ENCODE measurements at places on chromosomes 1 and 21.

DNA sequence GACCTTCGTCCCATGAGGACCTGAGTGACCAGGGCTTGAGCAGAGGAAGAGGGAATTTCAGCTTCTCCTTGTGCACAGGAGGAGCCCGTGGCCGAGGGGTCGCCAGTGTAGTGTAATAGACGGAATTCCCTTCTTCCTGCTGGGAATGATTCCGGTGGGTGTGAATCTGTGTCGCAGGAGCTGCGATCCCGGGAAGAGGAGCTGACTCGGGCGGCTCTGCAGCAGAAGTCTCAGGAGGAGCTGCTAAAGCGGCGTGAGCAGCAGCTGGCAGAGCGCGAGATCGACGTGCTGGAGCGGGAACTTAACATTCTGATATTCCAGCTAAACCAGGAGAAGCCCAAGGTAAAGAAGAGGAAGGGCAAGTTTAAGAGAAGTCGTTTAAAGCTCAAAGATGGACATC is 34.4 kb downstream of the MAP3K21 start:
- DNase-seq: no peak

DNA sequence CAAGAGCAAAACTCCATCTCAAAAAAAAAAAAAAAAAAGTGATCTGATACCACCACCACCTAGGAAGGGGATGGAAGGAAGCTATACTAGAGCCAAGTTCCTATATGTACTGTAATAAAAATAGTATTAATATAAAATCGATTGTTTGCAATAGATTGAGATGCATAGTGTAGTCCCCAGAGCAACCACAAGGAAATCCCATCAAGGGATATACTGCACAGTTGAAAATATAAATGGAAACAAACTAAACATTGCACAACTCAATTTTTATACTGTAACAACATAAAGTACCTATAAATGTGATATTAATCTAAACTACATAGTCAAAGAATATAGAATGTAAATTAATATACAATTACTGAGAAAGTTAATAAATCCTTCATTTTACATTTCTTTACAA is 20.9 kb upstream of the PSMG1 start:
- DNase-seq: no peak

DNA sequence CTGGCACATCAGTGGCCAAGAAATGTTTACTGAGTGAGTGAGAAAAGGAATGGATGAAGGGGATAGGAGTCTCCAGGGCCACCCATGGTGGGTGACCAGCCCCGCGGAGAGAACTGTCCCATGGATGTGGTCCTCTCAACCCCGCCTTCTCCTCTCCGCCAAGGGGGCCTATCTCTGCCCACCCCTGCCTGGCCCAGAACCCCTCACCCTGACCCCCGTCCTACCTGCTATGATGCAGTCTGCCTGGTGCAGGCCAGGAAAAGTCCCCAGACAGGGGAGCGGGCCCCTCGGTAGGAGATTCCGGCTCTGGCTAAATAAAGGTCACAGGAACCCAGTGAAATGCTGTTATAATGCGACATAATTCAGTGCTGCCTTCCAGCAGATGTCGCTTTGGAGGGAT is 107.6 kb downstream of the PTPRU start:
- DNase-seq: no peak

DNA sequence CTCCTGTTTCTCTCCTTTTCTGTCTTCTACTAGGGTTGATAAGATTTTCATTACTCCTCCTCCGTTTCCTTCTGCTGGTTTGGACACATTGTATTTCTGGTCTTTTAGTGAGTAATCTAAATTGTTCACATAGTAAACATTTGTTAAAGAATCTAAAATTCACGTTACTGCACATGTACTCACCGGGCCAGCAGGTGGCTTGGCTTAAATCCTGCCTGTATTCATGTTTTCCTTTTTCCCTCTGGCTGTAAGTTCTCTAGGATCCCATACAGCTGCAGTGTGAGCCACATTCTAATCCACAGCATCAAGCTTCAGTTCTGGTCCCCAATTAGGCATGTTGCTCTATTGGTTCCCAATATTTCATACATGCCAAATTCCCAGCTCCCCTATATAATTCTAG is 958.3 kb downstream of the ADGRL2 start:
- no peak for DNase-seq

DNA sequence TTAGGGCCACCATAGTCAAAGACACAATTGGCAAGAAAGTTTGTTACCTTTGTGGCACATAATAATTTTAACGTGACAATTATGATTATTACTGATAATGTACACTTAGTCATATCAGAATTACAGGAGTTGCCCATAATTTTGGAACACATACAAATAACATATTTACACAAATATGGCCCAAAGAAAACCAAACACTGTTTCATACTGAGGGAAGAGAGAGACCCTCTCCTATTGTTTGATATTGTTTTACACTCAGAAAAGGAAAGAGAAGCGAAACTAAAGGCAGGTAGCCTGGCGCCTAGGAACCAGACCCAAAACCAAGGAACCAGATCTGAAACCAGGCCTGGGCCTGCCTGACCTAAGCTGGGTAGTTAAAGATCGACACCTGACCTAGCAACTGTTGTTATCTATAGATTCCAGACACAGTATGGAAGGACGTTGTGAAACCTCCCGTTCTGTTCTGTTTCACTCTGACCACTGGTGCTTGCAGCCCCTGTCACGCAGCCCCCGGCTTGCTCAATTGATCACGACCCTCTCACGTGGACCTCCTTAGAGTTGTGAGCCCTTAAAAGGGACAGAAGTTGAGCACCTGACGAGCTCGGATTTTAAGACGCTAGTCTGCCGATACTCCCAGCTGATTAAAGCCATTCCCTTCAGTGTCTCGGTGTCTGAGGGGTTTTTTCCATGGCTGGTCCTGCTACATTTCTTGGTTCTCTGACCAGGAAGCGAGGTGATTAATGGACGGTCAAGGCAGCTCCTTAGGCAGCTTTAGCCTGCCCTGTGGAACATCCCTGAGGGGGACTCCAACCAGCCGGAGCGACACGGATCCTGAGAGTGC is 27.9 kb downstream of the C1orf115 start:
- no peak for DNase-seq

DNA sequence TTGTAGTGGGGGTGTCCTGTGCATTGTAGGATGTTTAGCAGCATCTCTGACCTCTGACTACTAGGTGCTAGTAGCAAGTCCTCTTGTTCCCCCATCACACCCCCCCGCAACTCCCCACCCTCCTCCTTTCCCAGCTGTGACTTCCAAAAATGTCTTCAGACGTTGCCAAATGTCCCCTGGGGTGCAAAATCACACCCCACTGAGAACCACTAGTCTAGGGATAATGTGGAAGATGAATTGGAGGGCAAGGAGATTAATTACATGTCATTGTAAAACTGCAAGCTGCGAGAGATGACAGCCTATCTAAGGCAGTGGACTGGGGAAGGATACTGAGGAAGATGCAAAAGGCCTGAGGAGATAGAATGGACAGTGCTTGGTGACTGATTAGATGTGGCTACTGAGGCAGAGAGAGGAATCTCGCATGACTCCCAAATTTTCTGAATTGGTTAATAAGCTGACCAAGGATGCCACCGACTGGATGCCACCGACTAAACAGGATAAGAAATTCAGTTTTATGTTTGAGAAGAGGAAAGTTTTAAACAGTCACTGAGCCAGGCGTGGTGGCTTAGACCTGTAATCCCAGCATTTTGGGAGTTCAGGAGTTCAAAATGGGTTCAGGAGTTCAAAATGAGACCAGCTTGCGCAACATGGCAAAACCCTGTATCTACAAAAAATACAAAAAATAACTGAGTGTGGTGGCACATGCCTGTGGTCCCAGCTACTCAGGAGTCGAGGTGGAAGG is 3.1 kb upstream of the JAK1 start:
- no peak for DNase-seq

DNA sequence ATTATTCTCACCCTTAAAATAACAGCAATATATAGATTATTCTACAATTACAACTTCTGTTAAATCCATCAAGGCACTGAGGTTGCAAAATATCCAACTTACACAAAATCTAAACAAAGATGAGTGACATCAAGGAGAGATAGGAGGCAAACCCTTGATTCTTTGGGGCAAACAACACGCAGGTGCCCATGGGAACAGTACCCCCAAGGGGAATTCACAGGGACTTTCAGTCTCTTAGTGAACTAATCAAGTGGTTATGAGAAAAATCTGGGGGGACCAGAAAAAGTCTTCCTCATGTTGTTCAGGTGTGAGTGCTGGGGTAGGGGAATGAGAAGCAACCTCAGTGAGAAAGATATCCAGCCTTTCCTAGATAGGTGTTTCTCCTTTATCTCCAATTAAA is 1107.9 kb downstream of the PLA2G4A start:
- DNase-seq: no peak

- no peak for DNase-seq
Measured at GRCh38 chr1:219797683-219798082, 130.7 kb downstream of the SLC30A10 start.

Measured in uterus (tissue), 4 donors.